Activated CD8-positive, alpha-beta memory T cell treated with anti-CD3 and anti-CD28 coated beads, Interleukin-2, amount 50 U/mL, for 48 hours (primary cell): ENCODE measurements at places on chromosomes 7 and 10.

GRCh38 chr10:132100556-132101349, 35.0 kb downstream of the JAKMIP3 start:
- no peak for DNase-seq

DNA sequence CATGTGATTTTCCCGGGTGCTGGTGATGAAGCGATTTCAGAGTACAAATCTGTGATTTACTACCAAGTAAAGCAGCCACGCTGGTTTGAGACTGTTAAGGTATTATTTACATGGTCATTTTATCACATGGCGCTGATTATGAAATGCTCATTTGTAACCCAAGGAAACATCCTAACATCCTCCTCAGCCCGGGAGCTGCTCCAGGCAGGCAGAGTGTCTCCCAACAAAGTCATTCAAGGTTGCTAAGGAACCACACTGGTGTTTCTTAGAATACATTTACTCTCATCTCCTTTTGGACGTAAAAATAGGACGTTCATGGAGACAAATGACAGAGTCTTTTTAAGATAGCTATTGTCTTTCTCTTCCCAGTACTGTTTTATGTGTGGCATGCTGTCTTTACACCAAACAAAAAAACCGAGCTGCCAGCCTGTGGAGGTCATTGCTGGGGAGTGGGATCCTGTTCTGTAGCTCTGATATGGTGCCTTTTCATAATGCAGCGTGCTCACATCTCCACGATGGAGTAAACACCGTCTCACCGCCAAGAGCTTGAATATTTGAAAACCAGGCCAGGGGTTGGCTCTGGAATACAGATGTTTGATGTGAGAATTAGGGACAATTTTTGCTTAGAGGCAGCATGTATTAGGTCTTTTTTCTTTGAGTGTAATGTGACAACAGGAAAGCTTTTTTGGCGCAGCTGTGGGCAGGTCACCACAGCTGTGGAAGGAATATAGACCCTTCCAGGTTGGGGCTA, 119.6 kb downstream of the DOCK1 start:
- no peak for DNase-seq

GRCh38 chr7:71574153-71574860, 442.4 kb downstream of the GALNT17 start:
- DNase-seq, result no peak

DNA sequence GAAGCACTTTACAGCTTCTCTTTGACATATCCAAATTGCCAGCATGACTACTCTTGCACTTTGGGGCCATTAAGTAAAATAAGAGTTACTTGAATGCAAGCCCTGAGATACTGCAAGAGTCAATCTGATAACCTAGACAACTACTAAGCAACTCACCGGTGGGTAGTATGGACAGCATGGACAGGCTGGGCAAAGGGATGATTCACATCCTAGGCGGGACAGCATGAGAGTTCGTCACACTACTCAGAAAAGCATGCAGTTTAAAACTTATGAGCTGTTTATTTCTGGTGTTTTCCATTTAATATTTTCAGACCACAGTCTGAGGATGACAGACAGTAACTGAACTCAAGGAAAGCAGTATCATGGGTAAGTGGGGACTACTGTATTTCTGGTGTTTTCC, 84.0 kb downstream of the ORC5 start:
- no peak for DNase-seq

GRCh38 chr10:124550293-124551034, 88.8 kb downstream of the LHPP start:
- no peak for DNase-seq

- no peak for DNase-seq
Observed at GRCh38 chr7:138249975-138250374, 173.7 kb downstream of the AKR1D1 start.

DNA sequence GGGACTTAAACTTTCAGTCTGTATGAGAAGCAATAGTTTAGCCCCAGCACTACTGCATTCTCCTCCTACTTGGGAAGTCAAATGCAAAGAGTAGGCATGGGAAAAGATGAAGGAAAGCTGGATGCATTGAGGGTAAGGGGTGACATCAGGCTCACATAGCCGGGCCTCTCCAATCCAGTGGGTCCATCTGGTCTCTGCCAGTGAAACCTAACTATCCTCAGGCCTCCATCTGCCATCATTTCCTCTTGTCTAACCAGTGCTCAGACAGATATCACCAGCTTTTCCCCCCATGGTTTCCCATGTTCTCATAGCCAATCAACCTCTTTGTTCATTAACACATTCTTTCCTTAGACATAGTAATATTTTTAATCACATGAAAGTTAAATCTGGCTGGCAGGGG, 118.3 kb downstream of the DGKI start:
- no peak for DNase-seq

DNA sequence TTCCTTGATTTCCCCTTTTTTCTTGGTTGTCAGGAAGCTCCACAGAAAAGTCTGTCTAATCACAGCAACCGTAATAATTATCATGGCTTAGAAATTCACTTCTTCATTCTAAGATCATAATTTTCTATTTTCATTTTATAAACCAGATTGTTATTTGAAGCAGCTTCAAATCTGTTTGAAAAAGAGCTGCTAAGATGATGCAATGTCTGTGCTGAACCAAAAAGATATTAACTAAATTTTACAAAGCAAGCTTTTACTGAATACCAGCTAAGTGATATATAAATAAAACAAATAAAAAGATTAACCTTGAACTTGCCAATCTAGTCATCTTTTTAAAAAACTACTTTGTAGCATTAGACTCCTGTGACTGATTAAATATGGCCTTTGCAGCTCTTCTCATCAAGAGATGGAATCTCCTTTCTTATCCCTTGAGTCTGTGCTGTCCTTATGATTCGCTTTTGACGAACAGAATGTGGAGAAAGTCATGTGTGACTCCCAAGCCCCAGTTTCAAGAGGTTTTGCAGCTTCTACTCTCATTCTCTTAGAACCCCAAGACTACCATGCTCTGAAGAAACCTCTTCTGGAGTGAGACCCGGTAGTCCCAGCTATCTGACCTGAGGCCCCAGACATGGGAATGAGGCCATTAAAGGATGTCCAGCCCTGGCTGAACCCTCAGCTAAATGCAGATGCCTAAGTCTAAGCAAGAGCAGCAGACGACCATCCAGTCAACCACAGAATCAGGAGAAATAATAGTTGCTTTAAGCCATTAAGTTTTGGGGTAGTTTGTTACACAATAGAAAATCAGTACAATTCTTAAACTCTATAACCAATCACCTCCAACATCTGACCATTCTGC, 14.4 kb downstream of the NAMPT start:
- no peak for DNase-seq

DNA sequence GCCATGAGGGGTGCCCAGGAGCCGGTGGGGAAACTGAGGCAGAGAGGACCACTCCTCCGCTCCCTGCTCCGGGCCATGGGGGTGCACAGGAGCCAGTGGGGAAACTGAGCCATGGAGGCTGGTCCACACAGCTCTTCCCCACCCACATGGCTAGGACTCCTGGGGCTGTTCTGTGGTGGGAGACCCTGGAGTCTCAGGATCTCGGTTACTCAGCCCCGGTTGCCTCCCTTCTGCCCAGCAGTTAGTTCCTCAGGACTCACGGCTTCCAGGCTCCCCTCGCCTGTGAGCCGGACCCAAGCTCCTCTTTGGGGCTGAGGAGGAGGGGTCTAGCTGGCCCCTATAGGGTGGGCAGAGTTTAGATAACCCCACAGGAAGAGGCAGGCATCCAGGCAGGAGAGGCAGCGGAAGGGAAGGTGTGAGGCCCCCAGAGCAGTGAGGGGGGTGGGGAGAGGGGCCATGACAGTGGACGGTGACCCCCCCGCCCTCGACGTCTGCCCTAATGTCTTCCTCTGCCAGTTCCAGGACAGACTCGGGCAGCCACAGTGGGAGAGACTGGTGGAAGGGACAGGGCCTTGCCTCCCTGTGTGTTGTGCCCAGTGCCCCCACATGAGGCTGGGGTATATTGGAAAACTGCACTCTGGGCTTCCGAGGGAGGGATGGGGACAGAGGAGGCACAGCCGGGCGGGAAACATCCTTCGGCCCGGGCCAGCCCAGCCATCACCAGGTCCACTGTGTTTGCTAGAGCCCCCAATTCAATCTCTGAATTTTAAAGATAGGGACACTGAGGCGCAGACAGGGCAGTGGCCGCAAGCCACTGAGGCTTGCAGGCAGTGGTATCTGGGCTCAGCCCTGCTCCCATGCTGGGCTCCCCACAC, 4.3 kb downstream of the ELFN1 start:
- DNase-seq, result peak; percentile 38

GRCh38 chr10:69716711-69717560, 84.8 kb upstream of the COL13A1 start:
- DNase-seq, result peak; percentile 89

DNA sequence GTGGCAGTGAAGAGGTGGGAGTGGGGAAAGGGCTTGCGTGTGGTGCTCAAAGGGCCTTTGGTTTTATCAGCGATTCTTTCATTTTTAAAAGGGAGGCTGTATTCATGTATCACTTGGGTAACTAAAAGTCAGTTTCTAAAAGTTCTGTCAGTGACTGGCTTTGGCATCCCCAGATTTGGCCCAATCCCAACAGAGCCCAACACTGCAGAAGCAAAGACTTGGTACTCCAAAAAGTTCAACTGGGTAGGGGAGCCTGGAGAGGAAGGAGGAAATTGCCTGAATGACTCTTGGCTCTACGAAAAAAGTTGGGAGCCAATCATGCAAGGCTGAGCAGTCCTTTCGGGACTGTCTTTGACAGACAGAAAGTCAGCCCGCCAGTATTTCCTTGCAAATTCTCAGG, 54.5 kb upstream of the COL13A1 start:
- DNase-seq, result no peak

GRCh38 chr10:77498210-77498609, 139.4 kb downstream of the KCNMA1 start:
- DNase-seq, result no peak

DNA sequence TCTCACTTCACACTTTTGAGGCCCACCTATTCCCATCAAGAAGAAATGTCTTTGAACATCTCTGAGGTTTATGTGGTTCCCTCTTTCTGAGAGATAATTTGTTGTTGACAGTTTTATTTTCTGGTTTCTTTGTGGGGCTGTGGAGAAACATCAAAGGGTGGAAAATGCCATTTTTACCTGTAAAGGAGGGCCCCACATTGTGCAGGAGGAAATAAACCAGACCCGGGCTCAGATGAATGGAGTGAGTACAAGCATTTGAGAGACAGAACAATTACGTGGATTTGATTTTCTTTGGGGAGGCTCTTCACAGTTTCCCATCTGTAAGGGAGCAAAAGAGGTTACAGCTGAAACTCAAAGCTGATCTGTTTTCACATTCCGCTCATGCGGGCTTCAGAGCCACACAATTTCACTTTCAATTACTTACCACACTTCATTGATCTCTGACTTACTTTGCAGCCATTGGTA, 29.8 kb downstream of the ITPRIP start:
- no peak for DNase-seq

GRCh38 chr10:10786109-10787090, 231.3 kb upstream of the CELF2 start:
- no peak for DNase-seq

DNA sequence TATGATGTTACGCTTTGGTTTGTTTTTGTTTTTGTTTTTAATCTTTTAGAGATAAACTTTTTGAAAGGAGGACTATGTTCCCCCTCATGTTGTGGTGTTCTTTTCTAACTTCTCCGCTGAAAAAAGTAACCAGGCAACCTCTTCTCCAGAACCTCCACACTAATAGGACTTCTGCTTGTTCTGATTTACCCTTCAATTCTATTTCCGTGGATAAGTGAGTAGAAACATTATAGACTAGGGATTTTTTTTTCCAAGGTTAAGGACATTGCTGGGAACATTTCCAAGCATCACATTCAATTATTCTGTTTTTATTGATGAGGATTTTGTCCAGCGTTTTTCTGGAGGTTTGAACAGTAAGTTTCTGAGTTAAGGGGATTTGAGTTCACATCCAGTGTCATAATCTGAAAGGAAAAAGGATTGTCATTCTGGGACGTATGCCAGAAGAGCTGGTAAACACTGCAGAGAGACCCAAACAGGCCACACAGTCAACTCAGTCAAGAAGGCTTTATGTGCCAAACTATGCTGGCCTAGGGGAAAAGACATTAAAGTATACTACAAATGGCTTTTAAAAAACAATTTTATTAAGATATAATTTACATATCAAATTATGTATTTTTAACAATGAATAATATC, 28.3 kb upstream of the RALA start:
- no peak for DNase-seq

- no peak for DNase-seq
Observed at GRCh38 chr7:82700741-82701140, 257.2 kb upstream of the CACNA2D1 start.

GRCh38 chr10:17648243-17649035, 4.5 kb downstream of the STAM start:
- DNase-seq, result peak; percentile 82

- DNase-seq, result no peak
Observed at GRCh38 chr7:16918288-16918895, 36.6 kb upstream of the AGR3 start.

DNA sequence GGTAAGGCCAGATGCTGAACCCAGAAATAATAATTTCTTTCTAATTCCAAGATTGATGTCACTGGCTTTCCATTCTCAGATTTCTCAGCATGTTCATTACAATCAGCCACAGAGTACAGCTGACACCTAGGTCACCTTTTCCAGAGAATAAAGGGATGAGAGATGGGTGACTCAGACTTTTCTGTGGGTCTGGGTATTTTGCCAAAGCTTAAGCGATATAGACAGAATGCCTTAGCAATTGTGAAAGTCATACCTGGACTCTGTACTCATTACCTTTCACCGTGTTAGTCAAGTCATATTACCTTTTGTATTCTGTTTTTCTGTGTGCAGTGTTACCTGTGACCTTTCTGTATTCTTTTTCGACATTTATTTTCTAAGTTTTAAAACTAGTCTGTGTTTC, 10.6 kb upstream of the PRTFDC1 start:
- no peak for DNase-seq

GRCh38 chr7:50908628-50909290, 126.1 kb upstream of the GRB10 start:
- no peak for DNase-seq
